ENCODE measurements at places on chromosomes 3 and 15.

GRCh38 chr15:58269455-58270414 lies 131.6 kb downstream of the AQP9 start:
- DNase-seq = peak; percentile 16

DNA sequence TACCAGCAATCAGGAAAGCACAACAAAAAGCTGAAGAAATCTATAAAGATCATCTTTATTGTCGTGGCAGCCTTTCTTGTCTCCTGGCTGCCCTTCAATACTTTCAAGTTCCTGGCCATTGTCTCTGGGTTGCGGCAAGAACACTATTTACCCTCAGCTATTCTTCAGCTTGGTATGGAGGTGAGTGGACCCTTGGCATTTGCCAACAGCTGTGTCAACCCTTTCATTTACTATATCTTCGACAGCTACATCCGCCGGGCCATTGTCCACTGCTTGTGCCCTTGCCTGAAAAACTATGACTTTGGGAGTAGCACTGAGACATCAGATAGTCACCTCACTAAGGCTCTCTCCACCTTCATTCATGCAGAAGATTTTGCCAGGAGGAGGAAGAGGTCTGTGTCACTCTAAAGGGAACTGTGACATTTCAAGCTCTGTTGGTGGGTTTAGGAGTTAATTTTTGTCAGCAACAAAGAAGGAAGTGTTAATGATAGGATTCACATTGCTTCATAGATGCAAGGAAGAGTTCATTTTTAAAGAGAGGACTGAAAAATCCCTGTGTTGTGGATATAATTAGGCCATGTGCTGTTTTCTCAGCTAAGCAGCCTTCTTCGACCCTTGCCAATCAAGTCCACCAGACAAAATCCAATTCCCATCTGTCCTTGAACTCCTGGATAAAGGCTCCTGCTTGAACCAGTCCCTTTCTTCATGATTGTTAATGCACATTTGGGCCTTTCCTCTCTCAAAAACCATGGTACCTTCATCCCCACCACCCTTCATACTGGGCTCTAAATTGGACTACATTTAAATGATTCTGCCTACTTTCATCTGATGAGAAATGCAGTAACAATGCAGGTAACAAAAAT lies 1.2 kb downstream of the GPR15 start:
- DNase-seq = no peak

GRCh38 chr3:19173945-19174344 lies 25.6 kb downstream of the KCNH8 start:
- no peak for DNase-seq

DNA sequence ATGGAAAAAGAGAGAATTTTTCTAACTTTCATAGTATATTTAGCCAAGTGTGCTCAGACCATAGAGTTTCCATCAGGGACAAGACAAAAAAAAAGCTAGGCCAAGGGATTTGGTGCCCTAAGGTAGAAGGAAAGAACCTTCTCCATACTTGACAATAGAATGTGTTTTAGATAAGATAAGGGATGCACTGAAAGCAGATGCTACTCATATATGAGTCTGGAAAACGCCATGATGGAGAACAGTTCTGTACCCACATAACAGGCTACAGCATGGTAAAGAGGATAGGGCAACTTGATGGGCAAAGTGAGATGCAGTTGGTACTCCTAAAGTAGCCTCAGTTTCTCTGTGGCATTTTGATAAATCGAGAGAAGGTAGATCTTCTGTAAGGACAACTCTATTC lies 216.4 kb upstream of the NECTIN3 start:
- no peak for DNase-seq

DNA sequence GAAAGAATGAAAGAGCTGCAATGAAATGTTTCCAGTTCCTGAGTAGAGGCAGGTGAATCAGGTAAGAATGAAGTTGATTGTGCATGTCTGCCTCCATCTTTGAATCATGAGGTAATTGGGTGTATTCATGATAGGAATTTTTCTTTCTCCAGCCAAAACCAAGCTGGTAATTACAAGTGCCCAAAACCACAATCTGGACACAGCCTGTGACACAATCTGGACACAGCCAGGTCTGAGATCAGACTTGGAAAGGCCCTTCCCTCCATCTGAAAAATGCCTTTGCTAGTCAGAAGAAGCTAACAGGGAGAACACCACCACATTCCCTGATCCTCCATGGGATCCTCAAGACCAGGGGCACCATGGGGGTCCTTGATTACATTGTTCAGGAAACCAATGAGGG lies 338.5 kb upstream of the THBS1 start:
- no peak for DNase-seq

DNA sequence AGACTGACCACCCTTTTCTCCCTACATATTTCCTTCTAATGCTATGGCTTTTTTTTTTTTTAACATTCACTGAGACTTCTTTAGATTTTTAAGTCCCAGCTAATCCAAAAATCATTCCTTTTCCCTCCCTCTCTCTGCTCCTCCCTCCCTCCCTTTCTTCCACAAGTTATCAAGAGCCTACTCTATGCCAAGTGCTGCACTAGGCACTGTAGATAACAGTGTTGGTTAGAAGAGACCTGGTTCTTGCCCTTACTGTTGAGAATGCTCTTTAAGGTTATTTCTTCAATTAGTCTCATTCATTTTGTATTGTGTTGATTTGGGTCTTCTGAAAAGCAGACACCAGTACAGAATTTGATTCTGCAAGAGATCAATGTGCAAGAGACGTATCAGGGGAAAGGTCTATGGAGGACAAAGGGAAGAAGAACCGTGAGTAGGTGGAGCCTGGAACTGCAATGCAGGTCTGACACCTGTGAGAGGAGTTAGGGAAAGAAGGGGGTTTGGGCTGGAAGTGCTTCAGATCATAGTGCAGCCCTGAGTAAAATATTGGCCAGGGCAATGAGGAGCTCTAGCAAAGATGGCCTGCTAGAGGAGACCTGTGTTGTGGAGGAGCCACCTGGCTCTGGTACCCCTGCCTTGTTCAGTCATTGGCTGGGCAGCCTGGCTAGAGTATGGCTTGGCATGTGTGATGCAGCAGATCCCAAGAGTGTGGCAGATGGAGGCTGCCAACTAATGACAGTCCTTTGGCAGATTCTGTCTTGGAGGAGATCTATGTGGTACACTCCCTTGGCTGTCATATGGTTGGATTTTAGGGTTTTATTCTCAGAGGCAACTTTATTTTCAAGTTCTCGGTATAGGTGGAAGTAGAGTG lies 9.7 kb upstream of the PCOLCE2 start:
- DNase-seq = no peak

GRCh38 chr15:36544518-36545466 lies 34.6 kb upstream of the CDIN1 start:
- DNase-seq = no peak

GRCh38 chr15:25705433-25706115 lies 157.6 kb downstream of the ATP10A start:
- no peak for DNase-seq

DNA sequence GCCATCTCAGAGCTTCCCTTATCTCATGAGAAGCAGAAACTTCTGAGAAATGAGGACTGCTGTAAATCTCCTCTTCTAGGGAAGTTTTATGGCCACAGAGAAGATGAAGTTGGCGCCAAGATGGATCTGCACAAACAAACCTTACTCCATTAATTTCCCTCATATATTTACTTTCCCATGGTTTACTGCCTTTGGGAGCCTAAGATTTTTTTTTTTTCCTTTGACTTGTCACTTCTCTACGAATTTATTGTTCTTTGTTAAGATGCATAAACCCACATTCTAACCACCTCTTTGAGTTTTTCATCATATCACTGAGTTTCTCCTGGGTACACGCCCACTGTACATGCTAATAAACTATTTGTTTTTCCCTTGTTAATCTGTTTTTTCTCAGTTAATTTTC lies 21.5 kb upstream of the NPTN start:
- DNase-seq = no peak

DNA sequence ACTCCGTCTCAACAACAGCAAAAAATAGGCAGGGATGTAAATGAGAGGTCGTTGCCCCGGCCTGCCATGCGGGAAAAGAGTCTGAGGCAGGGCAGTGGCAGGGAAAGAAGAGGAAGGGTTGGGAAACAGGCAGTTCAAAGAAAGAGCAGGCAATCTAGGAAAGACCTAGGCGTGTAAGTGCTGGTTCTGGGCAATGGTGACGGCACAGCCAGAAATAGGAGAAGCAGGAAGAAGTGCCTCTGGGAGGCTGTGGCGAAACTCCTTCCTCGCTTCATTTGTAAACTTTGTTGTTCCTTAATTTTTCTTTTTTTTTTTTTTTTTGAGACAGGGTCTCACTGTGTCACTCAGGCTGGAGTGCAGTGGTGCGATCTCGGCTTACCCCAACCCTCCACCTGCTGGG lies 4.3 kb downstream of the SLC51A start:
- no peak for DNase-seq

DNA sequence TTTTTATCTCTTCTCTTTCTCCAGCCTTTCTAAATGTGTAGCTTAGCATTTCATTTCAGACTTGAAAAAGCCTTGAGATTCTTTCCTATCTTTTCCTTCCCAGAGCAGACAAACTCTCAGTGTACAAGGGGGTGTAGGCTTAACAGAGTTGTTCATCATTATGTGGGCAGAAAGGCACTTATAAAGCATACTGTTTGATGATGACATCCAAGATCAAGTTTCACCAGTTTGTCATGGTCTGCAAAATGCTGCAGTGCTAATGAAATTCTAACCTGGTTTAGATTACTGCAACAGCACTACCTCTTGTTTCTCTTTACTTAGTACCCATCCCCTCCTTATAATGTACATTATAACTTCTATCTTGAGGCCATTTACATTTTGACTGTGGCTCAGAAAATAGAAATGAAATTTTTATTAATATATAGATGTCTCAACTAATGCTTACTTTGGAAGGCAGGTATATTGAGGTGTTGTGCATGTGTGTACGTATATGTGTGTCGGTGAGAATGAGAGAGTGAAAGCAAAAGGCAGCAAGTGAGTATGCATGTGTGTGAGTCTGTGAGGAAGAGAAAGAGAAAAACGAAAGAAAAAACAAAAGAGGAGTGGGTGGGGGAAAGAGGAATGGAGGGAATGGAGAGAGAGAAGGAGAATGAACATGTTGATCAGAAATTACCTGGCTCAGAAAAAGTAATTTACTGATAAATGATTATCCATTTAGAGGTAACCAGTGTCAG lies 1043.6 kb downstream of the TUSC7 start:
- DNase-seq = no peak

- no peak for DNase-seq
Measured at GRCh38 chr3:156409694-156410093, 145.2 kb downstream of the SSR3 start.

GRCh38 chr15:87746333-87746732 lies 510.2 kb downstream of the NTRK3 start:
- DNase-seq = no peak

Data from stimulated activated naive CD8-positive, alpha-beta T cell treated with anti-CD3 and anti-CD28 coated beads, Interleukin-15, Interleukin-2, amounts not matched to agents 100 U/mL and 50 U/mL, for 24 hours (primary cell).